Lung (tissue), 17 donors: ENCODE measurements at places on chromosomes 11 and 22. TPM values are rescaled to one million over a fixed set of nuclear protein-coding genes. Genes with fewer than 3 reads are reported as not detected.

- DNase-seq, result no peak
Observed at GRCh38 chr11:89736566-89736965, 26.5 kb downstream of the TRIM77 start.

GRCh38 chr22:37680191-37680851, 4.9 kb downstream of the LGALS1 start:
- no peak for DNase-seq

DNA sequence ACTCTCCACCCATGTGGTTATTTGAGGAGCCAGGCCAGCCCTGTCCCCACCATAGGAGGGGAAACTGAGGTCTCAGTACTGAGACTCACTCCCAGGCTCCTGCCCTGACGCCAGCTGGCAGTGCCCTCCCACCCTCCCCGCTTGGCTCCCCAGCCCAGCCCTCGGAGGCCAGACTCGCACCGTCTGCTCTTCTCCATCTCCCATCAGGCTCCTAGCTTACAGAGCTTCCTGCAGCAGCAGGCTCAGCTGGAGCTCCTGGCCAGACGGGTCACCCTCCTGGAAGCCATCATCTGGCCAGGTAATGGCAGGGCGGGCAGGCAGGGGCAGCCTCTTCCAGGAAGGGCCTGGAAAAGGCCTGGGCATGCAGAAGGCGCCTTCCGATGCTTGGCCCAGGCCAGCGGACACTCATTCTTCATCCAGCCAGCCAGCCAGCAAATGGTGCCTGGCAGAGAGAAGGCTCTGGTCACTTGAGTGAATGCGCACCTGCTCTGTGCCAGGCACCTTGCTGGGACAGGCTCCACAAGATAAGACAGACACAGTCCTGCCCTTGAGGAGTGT, 12.6 kb downstream of the RHBDD3 start:
- DNase-seq, result no peak

- DNase-seq, result no peak
Observed at GRCh38 chr11:15163136-15163535, 48.4 kb downstream of the INSC start.

- no peak for DNase-seq
Observed at GRCh38 chr11:122213171-122213570, 97.2 kb upstream of the BLID start.

DNA sequence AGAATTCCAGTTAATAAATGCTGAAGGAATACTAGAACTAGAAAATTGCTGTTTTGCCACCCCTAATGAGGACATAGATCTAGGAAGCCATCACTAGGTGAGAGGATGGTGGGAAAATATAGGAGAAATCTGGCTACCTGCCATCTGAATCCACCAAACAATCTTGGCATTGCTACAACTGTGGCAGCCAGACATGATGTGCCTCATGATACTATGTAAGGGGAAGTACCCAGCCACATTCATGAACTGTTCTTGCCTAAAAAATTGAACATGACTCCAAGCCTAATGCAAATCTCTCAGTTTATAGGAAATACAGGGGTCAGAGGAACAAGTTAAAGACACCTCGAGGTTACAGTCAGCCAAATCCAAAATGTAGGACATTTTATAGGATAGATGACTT, 72.8 kb downstream of the SFI1 start:
- no peak for DNase-seq

Gene CSRP3
- total RNA-seq, result not detected

Gene RCOR2
- total RNA-seq, result 1.6 TPM
